ENCODE measurements at places on chromosomes 11 and 22. TPM values are rescaled to one million over a fixed set of nuclear protein-coding genes. Genes with fewer than 3 reads are reported as not detected.

Gene OR52H1
- polyA plus RNA-seq = not detected

Gene USH1C
- not detected for polyA plus RNA-seq

Gene OR4A47
- not detected for polyA plus RNA-seq

Gene SCUBE2
- 0.57 TPM for polyA plus RNA-seq

Gene TYR
- not detected for polyA plus RNA-seq

Gene C11orf97
- polyA plus RNA-seq = not detected

Gene MIAT
- 0.02 TPM for polyA plus RNA-seq

Gene FAM180B
- not detected for polyA plus RNA-seq

DNA sequence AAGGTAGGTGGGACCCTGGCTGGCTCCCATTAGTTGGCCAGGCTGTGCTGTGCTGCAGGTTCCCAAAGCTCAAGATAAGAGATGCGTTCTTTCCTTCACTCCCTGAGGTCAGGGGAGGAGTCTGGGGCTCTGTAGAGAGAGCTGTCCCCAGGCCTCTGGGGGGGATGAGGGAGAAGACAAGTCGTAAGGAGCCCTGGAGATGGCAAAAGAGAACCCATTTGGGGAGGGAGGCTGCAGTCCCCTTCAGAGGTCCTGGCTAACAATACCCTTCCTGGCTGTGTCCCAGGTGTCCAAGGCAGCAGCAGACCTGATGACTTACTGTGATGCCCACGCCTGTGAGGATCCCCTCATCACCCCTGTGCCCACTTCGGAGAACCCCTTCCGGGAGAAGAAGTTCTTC, 916 bp downstream of the GNG3 start:
- no peak for DNase-seq

GRCh38 chr22:43848366-43849171, 13.7 kb downstream of the SULT4A1 start:
- no peak for DNase-seq

DNA sequence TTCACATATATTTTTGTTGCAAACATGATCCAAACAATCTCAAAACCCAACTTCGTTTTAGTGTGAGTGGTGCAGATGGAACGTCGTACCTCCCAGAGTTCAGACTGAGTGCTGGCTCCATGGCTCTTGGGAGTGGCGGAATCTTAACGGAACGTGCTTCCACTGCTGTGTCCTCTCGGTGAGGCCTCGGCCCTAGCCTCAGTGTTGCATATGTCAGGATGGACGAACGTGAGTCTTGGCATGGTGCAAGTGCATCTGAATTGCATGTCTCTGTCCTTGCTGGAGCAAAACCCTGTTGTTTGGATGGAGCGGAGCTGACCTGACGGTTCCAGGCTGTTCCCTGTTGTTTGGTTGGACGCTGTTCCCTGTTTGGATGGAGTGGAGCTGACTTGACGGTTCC, 306.8 kb downstream of the TBC1D22A start:
- DNase-seq = no peak

GRCh38 chr22:34501366-34501965, 564.5 kb upstream of the ISX start:
- no peak for DNase-seq

DNA sequence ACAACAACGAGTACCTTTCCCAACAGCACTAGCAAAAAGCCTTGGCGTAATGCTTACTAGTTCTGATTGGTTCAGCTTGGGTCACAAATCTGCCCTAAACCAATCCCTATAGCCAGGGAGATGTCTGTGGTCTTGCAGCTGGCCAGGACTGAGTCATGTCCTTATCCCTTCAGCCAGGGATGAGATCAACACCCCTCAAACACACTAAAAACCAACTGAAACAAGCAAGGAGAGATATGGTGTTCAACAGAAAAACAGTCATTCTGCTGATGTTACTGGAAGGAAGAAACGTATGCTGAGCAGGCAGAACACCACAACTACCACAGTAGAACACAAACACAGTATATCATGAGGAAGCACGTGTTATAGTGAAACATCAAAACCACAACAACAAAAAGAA, 375.6 kb downstream of the LARGE1 start:
- DNase-seq = no peak

- peak; percentile 82 for DNase-seq
Observed at GRCh38 chr11:10303558-10304363, 1.1 kb upstream of the ADM start.

DNA sequence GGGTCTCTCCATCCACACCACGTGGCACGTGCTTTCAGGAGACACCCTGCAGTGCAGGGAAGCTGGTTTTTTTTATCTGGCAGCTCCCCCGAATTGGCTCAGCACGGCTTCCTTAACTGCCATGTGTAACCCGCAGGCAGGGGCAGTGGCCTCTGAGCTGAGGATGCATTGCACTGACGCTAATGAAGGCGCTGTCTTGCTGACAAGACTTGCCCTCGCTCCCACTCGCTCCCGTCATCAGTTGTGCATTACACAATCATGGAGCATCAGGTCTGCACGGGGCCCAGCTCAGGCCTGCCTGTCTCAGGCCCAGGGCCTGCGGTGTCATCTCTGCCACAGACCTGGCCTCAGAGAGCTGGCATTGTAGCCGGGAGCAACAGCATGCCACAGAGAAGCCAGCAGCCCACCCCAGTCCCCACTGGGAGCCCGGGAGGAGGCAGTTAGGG, 95.9 kb downstream of the ARHGAP8 start:
- DNase-seq = no peak

DNA sequence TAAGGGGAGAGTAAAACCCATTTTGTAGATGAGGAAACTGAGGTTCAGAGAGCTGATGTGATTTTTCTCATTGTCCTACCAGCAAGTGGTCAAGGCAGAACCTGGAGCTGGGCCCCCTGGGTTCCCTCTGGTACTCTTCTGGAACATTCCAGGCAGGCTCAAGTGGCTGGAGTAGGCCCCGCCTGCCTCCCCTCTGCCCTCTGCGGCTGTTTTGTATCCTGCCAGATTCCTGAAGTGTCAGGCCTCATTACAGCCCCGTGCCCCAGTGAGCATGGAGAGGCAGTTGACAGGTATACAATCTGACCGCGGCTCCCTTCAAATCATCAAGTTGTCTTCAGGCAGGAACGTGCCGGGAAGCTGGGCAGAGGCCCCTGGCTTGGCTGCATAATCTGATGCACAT, 94.6 kb upstream of the CD82 start:
- DNase-seq = no peak

DNA sequence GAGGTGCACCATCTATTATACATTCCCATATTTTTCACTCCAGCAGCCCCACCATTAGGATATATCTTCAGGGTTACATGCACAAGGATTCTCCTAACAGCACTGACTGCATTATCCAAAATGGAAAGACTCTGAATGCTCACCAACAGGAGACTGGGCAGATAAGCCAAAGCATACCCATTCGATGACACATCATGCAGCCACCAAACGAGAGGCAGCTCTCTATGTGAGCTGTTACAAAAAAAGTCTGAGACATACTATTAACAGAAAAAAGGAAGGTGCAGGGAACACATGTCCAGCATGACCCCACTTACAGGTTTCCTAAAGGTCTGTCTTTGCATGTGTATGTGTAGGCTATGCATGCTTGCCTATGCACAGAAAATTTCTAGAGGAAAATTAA, 12.4 kb upstream of the SERPIND1 start:
- no peak for DNase-seq

DNA sequence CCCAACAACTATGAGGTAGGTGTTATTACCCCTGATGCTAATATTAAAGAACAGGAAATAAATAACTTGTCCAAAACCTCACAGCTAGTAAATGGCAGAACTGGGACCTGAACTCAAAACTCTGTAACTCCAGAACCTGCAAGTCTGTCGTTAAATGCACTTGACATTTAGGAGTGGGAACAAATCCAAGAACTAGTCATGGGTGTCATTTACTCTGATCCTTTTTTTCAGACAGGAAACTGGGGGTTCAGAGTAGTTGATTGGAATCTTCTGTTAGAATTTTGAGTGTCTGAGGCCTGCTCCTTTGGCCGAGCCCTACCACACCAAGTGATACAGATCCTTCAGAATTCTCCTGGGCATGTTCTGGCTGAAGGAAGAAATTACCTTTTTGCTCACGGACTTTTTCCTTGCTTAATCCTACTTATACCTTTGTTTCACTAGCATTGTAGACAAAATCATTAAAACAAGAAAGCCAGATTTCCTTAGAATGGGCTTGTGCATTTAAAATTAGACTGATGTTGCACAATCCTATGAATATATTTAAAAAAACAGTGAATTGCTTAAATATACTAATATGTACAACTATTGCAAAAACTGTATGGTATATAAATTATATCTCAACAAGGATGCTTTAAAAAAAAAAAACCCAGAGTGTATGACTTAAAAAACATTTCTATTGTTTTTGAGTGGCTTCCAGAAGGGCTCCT, 1.4 kb upstream of the YAP1 start:
- no peak for DNase-seq

DNA sequence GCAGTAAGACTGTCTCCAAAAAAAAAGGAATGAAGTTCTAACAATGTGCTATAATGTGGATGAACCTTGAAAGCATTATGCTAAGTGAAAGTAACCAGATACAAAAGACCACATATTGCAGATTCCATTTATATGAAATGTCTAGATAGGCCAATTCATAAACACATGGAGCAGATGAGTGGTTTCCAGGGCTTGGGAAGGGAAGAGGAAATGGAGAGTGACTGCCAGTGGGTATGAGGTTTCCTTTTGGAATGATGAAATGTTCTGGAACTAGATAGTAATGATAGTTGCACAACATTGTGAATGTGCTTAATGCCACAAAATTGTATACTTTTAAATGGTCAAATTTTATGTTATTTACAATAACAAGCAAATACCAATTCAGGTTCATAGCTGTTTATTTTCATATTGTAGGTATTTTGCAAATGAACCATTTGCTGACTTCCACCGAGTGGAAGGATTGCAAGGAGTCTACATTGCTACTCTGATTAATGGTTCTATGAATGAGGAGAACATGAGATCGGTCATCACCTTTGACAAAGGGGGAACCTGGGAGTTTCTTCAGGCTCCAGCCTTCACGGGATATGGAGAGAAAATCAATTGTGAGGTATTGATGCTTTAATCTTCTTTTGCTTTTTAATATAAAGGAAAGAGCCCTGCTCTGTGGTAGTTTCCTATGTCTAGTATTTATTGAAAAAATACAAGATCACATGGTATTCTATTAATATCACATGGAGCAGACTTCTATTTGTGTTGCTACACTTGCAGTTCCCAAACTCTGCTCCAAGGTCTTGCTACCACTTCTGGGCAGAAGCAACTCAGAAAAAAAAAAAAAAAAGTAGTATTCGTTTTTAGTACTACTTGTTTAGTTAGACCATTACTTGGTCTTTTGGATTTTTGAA, 67.7 kb upstream of the SORL1-AS1 start:
- peak; percentile 68 for DNase-seq

DNA sequence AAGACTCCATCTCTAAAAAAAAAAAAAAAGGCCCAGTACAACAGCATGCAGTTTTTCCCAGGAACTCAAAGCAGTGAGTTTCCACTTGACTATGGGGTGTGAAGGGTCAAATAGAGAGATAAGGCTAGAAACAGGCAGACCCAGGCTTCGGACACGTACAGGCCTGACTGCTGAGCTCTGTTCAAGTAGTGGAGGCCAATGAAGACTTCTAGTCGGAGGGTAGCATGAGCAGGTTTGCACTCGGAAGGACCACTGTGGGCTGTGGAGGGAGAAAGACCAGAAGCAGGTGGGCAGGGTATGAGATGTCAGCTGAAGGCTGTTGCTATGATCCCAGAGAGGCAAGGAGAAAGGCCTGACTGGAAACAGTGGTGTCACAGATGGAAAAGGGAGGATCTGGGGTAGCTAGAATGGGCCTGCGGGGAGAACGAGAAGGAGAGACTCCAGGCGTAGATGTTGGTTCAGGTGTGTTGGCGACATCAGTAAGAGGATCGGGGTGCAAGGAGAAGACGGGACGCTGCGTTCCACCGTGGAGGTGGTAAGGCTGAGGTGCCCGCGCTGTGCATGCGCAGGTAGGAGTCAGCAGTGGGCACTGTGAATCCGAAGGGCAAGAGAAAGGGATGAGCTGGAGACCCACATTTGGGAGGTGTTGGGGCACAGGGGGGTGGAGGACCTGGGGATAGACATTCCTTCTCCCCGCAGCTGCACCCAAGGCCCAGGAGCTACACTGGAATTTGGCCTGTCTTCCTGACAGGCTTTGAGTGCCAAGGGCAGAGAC, 49.4 kb upstream of the RAB1B start:
- DNase-seq = no peak

- peak; percentile 58 for DNase-seq
Observed at GRCh38 chr11:113818426-113818825, 38.8 kb downstream of the CLDN25 start.

DNA sequence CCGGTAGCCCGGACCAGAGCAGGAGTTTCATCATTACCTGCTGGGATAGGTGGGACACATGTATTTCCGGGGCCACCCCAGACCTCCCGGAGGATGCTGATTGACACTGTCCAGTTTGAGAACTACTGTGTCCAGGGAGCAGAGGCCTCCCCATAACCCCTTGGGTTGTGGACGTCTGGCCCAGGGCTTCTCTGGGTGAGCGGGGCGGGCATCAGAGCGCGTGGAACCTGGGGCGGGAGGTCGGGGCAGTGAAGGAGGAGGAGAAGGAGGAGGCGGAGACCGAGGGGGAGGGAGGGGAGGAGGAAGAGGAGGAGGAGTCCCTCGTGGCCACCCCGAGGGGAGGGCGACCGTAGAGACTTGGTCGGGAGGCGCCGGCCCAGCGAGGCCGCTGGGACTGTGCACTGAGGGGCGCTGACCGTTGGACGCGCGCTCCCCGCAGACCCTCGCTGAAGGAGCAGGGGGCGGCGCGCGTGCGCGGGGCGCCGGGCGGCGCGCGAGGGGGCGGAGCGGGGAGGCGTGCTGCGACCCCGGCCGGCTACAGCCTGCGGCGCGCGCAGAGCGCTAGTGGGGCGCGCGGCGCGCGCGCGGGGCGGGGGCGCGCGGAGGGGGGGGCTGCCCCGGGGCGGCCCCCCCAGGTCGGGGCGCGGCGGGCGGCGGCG, at the start of gene GRK3:
GRK3 (plus strand) TSS at position 356 of the 659 bp plus-strand sequence. CDS start 366 bp downstream, outside the sequence.
- peak; percentile 70 for DNase-seq

DNA sequence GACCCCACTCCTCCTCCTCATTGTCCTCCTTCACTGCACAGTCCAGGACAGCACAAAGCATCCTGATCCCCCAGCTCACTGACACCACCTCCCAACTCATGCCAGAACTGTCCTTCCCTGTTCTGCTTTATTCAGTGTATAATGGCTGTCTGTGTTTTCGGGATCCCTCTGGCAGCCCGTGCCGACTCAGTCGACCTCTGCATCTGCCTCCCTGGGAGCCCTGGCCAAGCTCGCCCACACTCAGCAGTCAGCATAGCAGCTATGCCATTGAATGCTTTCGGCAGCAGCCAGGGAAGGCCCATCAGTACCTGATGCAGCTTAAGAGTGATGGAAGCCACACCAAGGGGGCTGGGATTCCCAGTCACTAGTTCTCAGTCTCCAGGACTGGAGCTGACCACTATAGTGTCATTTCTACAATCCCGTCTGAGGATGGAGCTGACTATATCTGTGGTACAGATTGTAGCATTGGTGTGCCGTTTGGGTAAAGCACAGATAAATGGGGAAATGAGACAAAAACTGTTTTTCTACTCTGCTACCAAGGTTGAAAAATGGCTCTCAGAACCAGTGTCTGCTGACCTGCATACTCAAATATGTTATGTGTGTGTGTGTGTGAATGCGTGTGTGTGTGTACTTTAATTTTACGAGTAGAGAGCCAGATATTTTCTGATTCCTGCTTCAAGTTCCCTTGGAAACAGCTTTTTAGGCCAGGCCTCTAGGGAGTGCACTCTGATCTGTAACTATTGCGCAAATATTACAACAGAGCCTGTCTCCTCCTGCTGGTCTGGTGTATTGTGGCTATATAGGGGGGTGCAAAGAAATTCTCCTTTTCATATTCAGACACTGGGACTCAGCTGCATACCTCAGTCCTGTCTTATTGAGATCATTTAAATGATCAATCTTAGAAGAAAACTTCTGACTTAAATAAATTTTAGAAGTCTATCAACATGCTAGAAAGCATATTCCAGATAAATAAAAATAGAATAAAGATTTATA, 78.8 kb upstream of the TOP3B start:
- peak; percentile 54 for DNase-seq

- no peak for DNase-seq
Observed at GRCh38 chr11:2355000-2355644, 22.0 kb upstream of the CD81 start.
